Lung (tissue), 17 donors: ENCODE measurements at places on chromosomes 1 and 21. TPM values are rescaled to one million over a fixed set of nuclear protein-coding genes. Genes with fewer than 3 reads are reported as not detected.

DNA sequence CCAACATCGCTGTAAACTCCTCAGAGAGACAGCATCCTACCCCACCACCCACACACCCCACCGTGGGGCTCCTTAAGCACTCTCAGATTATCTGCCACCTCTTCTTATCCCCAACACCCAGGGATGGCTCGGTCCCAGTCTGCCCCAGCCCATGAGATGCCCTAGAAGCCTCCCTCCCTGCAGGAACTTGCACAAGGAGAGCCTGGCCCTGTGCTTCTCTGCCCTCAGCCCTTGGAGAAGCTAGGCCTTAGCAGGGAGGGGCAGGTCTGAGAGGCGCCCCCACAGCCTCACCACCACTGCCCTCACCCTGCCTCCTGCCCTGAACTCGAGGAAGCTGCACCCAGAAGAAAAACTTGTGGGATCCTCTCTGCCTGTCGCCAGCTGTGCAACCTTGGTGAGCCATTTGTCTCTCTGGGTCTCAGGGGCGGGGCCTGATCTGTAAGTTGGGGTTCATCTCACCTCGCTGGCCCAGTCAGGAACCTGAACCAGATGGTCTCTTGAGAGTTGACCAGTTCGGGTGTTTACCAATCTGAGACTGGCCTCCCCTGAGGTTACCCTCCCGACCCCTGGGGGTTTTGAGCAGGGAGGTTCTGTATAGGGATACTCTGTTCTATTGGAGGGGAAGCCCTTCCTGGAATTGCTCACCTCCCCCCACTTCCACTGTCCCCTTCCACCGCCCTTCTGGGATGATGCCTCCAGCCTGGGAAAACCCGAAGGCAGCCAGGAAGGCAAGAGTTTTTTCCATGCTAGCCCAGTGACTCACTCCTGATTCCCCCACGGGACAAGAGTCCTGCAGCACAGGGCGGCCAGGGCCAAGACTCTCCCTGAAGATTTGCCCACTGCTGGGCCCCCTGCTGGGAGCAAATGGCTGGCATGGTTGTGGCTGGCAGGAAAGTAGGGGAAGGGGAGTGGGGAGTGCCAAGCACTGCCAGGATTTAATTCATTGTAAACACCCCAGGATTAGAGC is at the start of gene S100A3:
Gene S100A3, minus strand, starts transcription at position 537 of the 967 bp plus-strand sequence. CDS start 773 bp downstream, outside the sequence.
- H3K36me3 ChIP-seq, result no peaks in the 10 kb centered on the region
- H3K27me3 ChIP-seq, result no peaks in the 10 kb centered on the region
- H3K27ac ChIP-seq, result no peak within 1 kb of the TSS
- H3K4me3 ChIP-seq, result no peak within 1 kb of the TSS

GRCh38 chr1:51569284-51570062 is 47.4 kb upstream of the OSBPL9 start:
- peak overlapping the region; percentile 79 for H3K27ac ChIP-seq
- H3K27me3 ChIP-seq, result no peaks in the 10 kb centered on the region
- peaks cover 21% of the 10 kb centered on the region for H3K4me1 ChIP-seq

DNA sequence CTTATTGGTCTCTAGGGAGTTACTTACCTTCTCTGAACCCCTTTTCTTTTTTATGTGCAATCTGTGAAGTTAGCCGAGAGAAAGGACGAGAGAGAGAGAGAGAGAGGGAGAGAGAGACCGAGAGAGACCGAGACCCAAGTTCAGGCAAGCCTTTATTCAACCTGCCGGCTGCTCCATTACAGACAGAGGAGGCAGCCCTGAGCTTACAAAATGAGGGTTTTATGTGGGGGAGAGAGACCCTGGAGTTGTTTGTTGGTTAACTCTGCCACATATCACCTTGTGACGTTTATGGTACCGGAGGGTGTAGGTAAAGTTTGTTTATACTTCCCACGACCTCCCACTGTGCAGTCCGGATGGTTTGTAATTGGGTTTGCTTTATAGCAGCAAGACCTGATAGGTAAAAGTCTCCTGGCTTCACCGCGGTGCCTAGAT is 1.5 kb upstream of the MCOLN3 start:
- no peaks in the 10 kb centered on the region for H3K36me3 ChIP-seq
- H3K27me3 ChIP-seq, result peaks cover 64% of the 10 kb centered on the region
- H3K27ac ChIP-seq, result no peak overlapping the region
- H3K4me3 ChIP-seq, result no peak overlapping the region
- no peak for DNase-seq

DNA sequence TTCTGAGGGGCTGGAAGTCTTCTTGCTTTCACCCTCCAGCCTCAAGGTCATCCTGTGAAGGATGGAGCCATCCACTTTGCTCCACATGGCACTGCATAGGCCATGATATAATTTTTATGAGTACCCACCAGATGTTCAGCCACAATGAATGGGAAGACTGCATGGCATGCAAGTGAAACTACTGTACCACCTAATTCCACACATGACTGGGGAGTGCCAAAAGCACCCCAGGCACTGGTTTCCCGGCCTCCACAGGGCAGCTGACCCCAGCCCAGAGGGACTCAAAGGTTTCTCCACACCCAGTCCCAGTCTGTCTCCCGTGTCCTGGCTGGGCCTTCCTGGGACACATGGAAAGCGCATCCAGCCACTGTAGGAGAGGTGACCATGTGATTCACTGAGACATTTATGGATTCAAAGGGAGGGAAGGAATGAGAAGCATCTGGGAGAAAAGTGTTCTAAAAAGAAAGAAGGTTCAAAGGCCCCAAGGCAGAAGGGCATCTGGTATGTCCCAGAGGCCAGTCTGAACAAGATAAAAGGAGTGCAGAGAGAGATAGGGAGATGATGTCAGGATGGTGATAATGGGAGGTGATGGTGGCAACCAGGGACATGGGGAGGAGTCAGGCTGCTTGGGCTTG is 12.1 kb downstream of the RHOU start:
- DNase-seq, result no peak
- H3K4me3 ChIP-seq, result no peak overlapping the region
- peaks cover 33% of the 10 kb centered on the region for H3K36me3 ChIP-seq

DNA sequence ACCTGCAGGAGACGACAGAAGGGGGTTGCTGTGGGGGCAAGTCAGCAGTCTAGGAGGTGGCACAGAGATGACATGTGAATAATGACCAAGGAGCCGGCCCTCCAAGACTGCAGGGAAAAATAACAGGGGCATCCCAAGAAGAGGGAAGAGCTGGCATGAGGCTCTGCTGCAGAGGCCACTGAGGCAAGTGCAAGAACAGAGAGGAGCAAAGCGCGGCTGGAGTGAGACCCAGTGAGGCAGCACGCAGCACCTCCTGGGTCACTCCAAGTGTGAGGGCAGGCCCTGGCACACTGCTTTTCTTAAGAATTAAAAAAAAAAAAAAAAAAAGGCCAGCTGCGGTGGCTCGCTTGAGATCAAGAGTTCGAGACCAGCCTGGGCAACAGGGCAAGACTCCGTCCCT is 80.1 kb downstream of the SLC66A1 start:
- no peaks in the 10 kb centered on the region for H3K27me3 ChIP-seq
- no peak overlapping the region for H3K27ac ChIP-seq
- H3K36me3 ChIP-seq, result peaks cover 2% of the 10 kb centered on the region
- no peak overlapping the region for H3K4me3 ChIP-seq
- peaks cover 28% of the 10 kb centered on the region for H3K4me1 ChIP-seq

NLRP3 gene
- total RNA-seq, result 6.7 TPM

B3GALNT2 gene
- total RNA-seq, result 30.8 TPM
